ENCODE measurements at places on chromosomes 16 and 17.

DNA sequence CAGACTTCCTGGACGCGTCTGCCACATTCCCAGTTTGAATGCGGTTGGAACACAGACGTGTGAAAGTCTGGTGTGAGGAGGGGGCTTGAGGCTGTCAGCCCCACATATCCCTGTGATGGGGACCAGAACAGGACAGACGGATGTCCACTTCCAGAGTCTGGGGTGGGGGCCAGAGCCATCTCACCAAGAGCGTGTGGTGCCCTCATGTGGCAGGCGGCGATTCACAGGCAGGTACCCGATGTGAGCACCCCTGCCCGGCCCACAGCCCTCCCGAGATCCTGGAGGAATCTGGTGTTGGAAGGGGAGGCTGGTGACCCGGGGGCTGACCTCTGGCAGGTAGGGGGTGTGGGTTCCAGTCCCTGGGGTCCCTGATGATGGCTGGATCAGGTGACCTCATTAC, 51.5 kb downstream of the ENGASE start:
- no peak for DNase-seq

DNA sequence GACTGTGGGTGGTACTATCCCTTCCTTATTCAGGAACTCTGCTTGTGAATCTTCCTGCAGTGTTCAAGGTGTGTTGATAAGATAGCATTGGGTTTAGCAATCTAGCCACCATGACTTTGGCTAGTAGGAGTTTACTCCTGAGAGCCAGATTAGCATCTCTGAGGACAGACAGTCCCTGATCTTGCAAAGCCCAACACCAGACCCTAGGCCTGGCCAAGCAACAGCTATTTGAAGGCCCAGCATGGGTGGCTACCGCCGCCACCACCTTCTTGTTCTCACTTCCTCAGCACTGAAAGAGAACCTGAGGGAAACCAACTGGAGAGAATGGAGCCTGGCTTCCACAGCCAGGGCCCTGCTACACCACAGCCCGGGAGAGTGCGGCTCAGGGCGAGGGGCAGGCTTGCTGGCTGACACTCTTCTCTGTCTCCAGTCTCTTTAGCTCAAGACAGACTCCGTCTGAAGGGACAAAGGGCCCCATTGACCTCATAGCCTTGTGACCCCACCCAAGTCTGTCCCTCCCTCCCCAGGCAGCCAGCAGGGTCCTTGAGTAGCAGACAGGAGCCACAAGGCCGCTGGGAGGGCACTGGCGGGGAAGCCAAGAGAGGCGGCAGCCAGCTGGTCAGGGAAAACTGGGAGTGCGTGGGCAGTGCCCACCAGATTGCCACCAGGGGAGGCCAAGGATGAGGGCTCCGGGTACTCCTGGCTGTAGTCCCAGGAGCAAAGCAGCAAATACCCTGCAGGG, 10.9 kb upstream of the ARHGAP23 start:
- DNase-seq = no peak

GRCh38 chr17:7014995-7015958, 2.9 kb downstream of the RNASEK start:
- DNase-seq = no peak

DNA sequence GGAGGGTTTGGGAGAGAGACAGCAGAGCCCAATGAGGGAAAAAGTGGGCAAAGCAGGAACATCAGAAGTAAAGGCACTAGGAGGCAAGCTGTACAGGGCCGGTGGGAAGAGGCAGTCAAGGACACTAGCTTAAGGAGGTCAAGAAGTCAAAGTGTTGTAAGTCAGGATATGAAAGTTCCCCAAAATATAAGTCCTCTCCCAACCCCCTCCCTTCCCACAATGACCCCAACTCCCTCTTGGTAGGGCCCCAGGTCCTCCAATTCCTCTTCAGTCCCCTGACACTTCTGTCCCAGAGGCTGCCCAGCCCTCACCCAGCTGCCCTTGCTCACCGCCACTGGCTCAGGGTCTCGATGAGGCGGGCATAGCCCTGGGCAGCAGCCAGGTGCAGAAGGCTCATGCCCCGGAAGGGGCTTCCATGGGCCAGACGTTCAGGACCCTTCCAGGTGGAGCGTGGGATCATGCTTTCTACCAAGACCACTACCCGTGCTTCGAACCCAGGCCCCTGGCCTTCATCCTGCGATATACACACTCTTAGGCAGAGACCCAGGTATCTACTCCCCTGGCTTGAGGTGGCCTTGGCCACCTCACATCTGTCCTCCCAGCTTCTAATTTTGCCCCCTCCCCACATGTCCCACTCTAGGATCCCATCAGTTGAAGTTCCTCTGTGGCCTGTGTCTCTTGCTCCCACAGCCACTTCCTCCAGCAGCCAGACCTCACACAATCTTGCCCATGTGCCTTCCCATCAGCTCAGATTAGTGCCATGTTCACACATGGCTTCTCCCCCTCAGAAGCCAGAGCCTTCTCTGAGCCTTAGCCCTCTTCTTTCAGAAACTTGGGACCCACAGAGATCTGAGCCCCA, 5.9 kb upstream of the SPAG7 start:
- no peak for DNase-seq

GRCh38 chr17:39200070-39200879, at the start of gene RPL19:
TSS of gene RPL19 (plus strand) at chr17:39200283. CDS start at chr17:39200345, 62 bp downstream.
- peak; percentile 89 for DNase-seq

- no peak for DNase-seq
Observed at GRCh38 chr17:66551839-66552238, 249.4 kb downstream of the PRKCA start.

DNA sequence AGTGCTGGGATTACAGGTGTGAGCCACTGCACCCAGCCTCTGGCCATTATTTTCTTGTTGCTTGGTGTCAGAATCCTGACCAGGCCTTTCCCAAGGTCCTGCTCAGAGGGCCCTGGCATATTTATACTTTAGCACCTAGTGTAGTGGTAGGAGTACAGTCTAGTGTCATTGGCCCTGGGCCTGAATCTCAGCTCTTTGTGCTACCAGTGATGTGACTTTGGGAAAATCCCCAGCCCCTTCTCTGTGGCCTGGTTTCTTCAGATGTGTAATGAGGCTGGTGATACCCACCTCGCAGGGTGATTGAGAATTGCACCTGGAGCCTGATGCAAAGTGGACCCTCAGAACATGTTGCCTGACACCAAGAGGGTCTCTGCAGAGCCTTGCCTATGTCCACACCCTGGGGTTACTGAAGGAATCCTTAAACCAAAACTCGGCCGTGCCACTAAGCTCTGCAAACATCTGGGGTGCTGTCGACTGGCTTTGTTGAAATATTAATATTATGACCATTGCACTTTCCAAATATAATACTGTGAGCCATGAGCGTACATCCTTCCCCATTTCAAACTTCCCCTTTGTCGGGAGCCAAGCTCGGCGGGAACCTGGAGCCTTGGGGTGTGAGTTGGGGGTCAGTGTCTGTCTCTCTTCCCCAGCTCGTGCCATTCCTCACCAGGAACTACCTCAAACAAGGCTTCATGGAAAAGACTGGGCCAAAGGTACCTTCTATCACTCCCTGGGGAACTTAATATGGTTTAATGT, 18.0 kb upstream of the RNF135 start:
- DNase-seq = no peak

DNA sequence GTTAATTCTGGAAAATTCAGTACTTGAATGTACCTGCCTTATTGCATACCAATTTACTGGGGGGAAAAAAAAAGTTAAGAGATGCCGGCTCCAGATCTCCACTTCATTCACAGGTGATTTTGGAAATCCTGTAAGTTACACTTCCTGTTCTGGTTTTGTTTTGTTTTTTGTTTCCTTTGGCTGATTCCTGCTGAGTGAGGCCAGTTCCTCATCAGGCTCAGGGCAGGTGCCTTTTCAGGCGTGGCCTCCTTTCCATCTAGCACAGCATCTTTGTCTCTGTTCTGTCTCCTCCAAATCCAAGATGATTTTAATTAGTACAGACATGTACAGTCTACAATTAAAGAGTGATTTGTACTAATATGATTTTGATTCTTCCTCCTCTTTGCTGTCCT, 19.2 kb downstream of the CYB561 start:
- DNase-seq = no peak

GRCh38 chr17:39209317-39210092, 9.4 kb downstream of the RPL19 start:
- no peak for DNase-seq

DNA sequence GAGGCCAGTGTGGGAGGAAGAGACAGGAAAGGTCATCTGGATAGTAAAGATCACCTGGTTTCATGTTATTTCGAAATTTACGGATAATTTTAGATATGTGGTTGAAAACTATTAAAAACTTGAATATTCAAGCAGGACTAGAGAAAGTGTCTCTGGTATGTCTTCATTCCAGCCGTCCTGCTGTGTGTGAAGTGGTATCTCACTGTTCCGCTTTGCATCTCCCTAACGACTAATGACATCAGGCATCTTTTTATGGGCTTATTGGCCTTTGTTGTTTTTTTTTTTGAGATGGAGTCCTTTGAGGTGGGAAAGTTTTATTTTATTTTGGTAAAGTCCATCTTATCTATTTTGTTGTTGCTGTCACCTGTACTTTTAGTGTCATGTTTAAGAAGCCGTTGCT, 214.4 kb upstream of the CHMP6 start:
- no peak for DNase-seq

GRCh38 chr17:14777291-14777690, 476.4 kb downstream of the HS3ST3B1 start:
- DNase-seq = no peak

GRCh38 chr16:21092951-21093350, 57.7 kb downstream of the DNAH3 start:
- DNase-seq = no peak

DNA sequence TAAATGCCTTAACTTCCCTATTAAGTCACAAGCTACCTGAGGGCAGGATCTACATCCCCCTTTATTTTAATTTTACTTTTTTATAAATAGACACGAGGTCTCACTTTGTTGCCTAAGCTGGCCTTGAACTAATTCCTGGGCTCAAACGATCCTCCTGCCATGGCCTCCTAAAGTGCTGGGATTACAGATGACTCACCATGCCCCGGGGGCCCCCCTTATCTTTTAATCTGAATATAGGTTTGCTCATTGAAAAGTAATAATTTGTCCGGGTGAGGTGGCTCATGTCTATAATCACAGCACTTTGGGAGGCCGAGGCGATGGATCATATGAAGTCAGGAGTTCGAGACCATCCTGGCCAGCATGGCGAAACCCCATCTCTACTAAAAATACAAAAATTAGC, 14.2 kb downstream of the ETV4 start:
- DNase-seq = no peak

DNA sequence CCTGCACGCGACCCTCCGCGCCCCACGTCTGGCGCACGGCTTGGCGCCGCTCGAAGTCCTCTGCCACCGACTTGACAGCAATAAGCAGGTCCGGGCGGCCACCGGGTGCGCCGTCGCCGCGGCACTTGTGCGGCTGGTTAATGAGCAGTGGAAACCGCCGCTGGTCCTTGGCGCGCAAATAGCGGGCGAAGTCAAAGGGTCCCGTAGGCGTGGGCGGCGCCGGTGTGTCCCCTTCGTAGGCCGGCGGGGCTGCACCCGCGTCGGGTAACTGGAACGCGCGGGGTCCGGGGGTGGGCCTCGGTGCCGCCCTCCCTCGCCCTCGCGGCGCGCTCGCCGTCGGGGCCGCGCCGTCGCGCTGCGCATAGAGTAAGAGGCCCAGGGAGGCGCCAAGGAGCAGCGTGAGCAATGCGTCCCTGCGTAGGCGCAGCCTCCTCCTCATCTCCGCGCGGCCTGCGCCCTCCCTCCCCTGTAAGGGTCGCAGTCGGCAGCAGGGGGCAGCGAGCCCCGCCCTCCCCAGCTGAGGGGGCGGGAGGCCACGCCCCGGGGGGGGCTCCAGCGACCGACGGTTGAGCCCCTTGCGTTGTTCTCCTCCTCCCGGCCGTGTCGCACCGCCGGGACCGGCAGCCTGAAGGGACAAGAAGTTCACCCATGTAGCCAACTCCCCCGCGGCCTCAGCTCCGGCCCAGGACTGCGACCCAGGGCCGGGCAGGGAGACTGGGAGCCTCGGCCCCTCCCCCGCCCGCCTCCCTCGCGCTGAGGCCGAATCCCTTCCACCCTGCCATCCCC, 558 bp downstream of the B3GNT9 start:
- peak; percentile 74 for DNase-seq

DNA sequence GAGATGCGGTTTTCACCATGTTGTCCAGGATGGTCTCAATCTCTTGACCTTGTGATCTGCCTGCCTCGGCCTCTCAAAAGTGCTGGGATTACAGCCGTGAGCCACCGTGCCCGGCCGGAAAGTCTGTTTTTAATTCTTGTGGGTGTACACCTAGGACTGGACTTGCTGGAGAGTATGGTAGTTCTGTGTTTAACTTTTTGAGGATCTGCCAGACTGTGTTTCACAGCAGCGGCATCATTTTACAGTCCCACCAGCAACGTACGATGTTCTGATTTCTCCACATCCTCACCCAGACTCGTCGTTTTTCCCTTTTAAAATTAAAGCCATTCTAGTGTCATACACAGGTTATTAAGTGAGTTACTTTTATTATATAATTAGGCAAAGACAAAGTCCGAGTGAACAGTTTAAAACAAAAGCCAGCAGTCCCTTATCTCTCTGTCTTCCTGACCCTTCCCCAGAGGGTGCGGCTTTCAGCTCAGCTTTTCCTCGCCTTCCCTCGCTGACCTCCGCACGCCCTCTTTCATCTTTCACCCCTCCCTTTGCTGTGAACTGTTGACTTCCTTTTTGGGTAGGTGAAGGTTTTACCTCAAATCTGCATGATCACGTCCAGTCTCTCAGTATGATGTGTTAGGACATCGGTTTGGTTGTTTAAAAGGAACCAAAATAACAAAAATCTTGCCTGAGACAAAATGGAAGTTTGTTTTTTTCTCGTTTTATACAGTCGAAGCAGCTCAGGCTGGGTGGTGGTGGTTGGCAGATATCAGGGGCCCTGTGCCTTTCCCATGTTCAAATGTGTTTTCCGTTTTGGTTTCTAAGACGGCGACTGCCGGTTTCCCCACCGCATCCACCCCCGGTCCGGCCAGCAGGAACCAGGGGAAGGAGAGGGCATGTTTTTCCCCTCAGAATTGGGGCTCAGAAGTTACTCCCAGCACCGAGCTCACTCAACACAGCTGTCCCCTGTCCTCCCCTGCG, 18.0 kb downstream of the FAM234A start:
- DNase-seq = no peak

- no peak for DNase-seq
Observed at GRCh38 chr16:26189536-26189935, 497.8 kb downstream of the HS3ST4 start.

GRCh38 chr17:70230850-70231640, 61.7 kb downstream of the KCNJ2 start:
- no peak for DNase-seq

DNA sequence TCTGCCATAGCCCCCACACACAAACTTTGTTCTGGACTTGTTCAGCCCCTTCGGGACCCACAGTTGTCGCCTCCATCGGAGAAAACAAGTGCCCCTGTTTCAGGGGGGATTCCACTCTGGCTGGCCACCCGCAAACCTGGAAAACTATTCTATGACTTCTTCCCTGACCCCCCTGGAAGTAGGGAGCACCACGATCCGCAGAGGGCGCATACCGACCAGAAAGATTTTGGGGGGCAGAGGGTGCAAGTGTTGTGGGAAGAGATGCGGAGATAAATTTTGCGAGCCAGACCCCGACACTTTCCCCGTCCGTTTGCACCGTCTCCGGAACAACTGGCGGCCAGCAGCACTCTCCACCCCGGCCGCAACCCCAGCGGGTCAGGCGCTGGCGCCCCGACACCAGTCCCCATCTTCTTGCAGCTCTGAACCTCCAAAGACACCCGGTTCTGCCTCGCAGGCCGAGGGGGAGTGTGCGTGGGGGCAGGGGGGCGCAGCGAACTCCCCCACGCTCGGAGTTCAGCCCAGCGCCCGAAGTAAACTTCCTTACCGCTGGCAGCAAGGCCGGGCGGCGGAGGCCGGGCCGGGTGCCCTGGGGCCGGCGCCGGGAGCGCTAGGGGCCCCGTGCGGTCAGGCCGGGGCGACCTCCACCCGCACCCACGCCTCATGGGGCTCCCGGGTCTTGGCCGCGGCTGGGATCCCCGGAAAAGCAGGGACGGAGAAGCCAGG, 744 bp downstream of the SALL1 start:
- no peak for DNase-seq

- no peak for DNase-seq
Observed at GRCh38 chr17:76273445-76274111, 8.4 kb downstream of the UBALD2 start.

Data from frontal cortex (tissue), 4 donors.